Left renal cortex interstitium (tissue), 4 donors: ENCODE measurements at places on chromosomes 16 and 17.

DNA sequence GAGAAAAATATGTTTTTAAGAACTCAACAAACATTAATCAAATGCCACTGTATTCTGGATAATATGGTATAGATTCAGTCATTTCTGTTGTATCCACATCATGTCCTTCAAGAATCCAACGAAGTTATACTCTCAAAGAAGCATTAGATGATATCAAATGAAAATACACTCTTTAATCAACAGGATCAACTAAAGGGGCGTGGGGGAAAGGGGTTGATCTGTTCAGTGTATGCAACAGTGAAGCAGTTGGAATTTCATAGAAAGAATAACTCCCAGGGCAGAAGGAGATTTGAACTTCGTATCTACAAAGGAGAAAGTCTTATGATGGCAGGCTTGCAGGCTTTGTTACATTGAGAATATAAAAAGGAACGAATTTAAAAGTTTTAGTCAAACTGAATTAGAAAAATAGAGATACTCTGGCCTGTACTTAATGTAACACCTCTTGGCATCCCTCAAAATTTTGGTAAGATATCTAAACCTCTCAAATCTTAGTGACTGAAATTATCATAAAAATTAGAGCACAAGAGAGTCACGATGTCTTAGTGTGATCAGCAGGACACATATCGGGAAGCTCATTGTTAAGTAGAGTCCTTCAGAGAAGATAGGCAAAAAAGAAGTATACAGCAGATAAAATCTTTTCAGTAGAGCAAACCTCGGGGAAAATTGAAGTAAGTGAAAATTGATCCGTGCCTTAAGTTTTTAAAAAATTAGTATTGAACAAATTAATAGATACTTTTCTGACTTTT, 431.4 kb downstream of the KCNJ18 start:
- no peak for DNase-seq

DNA sequence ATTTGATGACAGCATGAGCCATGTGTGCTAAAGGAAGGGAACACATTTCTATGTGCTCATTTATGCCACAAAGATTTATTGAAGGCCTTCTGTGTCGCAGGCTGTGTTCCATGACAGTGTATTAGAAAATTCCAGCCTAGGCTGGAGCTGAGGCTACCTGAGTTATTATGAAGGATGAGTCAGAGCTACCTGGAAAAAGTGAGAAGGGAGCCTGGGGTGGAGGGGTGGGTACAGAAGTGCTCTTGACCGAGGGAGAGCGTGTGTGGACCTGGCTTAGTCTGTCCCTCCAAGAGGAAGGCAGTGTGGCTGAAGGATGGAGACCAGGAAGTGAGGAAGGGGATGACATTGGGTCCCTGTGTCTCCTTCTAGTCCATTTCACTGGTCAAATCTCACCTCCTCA, 98.3 kb downstream of the N4BP1 start:
- DNase-seq: no peak

DNA sequence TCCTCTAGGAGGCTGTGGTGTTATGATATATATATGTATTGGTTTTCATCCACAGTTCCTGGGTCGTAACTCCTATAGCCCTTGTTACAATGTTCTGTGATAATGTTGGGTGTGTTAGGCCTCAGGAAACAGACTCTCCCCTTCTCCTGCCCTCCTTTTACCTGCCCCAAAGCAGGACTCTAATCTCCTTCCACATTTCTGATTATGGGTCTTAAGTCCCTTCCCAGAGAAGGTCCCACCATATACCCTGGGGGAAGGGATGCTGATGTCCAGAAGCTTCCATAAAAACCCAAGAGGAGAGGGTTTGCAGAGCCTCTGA, 450 bp upstream of the C1QBP start:
- DNase-seq: no peak

- DNase-seq: no peak
These were observed 388 bp downstream of the RHBDL3 start for GRCh38 chr17:32266051-32266388.

- no peak for DNase-seq
These were observed 8.7 kb upstream of the IL4R start for GRCh38 chr16:27304881-27305745.
